ENCODE measurements at places on chromosomes 11 and 22.

DNA sequence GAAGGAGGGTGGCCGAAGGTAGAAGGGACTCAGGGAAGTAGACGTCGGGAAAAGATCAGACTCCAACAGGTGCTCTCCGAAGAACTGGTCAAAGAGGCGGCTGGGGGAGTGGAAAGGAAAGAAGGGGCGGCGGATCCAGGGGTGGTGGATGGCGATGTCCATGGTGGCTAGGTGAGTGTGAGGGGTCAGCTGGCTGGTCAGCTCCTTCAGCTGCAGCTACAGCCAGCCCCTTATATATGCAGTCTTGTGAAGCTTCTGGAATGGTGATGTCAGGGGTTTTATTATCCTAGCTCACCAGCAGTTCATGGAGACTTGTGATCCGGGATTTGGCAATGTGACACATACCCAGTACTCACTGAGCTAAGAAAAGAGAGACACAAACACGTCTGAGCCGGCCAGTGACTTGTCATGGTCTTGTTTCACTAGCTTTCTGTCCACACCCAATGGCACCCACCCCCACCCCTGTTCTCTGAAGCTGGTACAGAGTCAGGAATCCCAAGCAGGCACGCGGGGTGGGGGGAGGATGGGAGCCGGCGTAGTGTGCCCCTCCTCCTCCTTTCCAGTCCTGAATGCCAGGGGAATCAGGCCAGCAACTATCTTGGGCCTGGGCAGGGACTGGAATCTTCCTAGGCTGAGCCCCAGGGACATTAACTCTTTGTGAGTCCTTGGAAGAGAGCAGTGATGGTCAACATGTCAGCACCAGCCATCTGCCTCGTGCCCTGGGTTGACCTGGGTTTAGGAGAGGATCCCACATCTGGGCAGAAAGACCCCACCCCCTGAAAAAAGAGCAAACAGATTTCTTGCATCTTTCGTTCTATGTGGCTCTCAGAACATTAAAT, at the start of gene CRYAB:
Gene CRYAB, minus strand, starts transcription at position 208 of the 839 bp plus-strand sequence. Its CDS starts 46 bp downstream, at position 162.
- DNase-seq = no peak

GRCh38 chr11:126734752-126735151, 265.8 kb downstream of the KIRREL3 start:
- DNase-seq = no peak

- DNase-seq = no peak
Measured at GRCh38 chr22:20111689-20112622, 3.9 kb upstream of the RANBP1 start.

DNA sequence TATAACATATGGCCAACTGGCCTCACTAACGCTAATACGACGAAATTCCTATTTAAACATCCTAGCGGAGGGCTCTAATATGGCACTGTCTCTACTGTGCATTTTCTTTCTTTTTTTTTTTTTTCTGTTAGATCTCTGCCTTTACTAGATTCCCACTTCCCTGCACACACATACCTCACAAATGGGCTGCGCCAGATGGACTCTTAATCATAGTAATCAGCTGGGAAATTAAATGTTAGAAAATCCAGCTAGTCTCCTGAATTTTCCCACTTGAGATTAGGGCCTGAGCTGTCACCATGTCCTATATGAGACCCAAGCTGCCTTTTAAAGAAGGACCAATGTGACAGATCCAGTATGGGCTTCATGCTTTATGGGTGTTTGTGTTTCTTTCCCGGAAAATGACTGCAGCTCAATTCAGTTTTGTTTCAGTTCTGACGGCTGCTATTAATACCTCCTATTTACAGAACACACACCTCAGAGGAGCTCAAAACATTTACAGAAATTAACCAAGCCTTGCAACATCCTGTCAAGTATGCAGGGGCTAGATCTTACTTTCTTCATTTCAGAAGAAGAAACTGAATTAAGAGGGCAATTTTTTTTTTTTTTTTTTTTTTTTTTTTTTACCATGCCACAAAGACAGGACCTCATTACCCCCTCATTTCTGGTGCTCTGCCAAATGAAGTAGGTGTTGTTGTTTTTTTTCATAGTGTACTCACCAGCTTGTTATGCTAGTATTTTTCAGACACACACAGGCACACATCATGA, 49.8 kb upstream of the BLID start:
- DNase-seq = no peak

DNA sequence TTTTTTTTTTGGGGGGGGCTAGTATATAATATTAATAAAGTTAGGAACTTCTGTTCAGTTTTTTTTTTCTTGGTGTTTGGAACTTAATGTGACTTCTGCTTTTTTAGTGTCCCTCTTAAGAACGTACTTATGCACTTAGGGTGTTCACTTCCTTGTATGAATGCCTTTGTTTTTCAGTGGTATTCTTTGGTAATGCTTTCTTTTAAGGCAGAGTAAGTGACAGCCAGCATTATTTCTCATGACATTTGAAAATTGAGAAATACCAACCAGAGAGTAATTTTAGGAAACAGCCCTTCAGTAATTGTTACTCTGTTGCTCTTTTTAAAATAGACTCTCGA, 2.4 kb downstream of the GRK3 start:
- no peak for DNase-seq

DNA sequence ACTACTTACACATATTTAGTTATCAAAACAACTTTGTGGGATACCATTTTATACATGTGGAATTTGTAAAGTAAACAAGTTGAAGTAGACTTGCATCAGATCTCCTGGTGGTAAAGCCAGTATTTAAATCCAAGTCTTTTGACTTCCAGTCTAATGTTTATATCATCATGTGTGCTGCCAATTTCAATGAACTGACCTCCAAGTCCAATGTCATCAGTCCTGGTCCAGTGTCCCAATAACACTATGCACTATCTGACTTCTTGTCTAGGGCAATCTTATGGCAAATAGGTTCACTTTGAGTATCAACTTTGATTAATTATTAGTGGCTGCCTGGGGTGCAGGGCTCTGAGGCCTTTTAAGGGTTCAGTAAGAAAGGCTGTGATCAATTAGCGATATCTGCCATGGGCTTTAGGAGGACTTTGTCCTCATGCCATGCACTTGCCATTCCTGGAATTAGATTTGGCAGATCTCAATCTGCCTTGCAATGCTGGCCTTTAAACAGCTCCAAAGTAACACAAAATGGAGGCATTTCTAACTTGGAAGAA, 9.6 kb upstream of the PTS start:
- DNase-seq = no peak

DNA sequence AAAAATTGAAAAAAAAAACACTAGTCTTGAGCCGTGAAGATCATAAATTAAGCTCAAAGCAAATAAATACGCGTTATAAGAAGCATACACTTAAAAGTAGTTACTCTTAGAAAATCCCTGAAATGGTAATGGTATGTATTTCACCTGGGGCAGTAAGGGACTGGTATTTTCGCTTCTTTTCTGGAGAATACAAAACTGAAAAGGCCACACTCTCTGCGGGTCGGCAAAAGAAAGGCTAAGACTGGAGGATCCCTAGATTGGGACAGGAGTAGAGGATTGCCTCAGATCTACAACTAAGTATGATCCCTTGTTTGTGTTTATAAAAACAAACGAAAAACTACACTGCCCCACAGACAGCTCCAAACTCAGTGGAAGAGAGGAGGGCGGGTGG, 617 bp downstream of the TSG101 start:
- no peak for DNase-seq

GRCh38 chr11:73463359-73463758, 87.2 kb downstream of the RELT start:
- DNase-seq = no peak

DNA sequence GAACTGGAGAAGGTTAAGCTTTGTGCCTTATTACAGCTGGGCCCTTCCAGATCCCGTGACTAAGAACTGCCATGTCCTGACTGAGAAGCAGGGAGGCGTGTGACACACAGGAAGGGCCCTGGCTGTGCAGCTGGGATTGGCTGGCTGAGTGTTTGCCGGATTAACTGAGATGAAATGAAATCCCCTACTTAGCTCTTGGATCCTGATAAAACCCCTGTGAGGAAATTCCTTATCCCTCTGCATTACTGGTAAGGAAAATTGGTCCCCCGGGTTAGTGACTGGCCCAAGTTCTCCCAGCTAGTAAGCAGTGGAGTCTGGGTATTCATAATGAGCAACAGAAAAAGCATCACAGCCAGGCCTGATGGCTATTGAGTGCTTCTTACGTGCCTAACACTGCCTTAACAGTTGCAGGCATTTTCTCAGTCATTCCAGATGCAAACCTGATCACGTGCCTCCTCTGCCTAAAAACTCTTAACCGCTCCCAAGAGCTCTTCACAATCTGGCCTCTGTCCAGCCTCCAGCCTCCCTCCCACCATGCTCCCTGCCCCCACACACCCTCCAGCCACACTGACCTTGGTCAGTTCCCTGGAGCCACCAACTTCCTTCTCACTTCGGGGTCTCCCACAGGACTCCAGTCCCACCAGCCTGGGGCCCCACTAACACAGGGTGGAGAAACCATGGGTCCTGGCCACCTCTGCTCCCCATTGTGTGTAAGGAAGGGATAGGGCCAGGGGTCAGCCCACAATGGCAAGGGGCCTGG, 37.8 kb downstream of the ARRB1 start:
- no peak for DNase-seq

DNA sequence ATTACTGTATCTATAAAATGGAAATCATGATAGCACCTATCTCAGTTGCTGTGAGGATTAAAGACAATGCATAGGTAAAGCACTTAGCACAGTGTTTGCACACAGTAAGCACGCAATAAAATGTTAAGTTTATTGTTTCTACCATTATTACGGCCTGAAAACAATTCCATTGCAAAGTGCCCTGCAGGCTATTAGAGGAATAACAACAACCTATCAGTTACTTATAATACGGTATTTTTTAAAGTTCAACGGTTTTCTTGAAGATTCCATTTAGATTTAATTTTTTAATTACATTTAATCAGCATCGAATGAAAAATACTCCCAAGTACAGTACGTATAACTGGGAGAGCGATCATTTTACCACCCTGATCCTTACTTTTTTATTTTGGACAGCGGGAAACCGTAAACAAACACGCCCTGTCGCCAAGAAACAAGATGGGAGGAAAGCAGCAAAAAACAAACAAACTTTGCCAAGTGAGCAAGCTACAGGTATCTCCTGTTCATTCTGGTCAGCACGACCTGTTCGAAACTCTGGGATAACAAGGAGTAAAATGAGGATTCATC, 893 bp downstream of the SLC36A4 start:
- no peak for DNase-seq

DNA sequence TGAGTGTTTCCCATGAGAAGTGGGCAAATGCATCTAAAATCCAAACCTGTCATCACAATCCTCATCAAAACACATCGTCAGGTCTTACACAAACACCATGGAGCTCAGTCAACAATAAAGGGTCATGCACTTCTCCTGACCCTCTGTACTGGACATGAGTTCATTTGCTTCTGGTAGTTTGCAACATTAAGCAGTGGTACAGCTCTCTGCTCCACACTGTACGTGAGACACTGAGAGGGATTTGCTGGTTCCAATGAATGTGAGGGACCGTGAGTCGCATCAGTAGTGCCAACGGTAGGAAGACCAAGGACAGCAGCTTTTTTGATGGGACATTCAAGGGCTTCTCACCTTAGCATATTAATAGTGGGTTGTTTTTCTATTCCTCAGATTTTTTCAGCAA, 752.3 kb downstream of the OPCML start:
- DNase-seq = no peak

GRCh38 chr11:106379265-106379664, 301.8 kb downstream of the AASDHPPT start:
- DNase-seq = no peak

DNA sequence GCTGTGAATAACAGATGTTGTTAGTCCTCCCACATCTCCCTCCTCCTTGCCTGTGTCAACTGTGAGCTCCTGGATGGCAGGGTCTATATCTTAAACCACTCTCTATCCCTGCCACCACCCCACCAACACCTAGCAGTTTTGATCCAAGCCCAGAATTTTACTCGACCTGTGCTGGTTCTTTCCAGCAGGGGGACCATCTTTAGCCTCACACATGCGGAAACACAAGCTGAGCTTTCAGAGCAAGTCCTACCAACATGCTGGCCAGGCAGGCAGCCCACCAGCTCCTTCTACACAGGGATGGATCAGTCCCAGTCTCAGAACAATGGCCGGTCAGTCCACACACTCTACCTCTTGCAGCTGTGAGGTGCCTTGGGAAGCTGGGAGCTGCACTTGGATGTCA, 231.5 kb downstream of the NXPE2 start:
- no peak for DNase-seq

GRCh38 chr11:119320776-119321524, 4.0 kb upstream of the MCAM start:
- DNase-seq = peak; percentile 67

GRCh38 chr11:41947392-41947791, 487.9 kb upstream of the LRRC4C start:
- DNase-seq = no peak

GRCh38 chr11:44532809-44533208, 32.7 kb upstream of the CD82 start:
- no peak for DNase-seq

DNA sequence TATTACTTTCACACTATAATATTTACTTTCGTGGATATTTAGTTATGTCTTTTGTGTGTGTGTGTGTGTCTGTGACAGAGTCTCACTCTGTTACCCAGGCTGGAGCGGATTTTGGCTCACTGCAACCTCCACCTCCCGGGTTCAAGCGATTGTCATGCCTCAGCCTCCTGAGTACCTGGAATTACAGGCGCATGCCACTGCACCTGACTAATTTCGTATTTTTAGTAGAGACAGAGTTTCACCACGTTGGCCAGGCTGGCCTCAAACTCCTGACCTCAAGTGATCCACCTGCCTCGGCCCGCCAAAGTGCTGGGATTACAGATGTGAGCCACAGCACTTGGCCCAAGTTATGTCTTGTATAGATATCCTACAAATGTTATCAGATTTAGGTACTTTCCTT, 9.9 kb downstream of the PISD start:
- no peak for DNase-seq

DNA sequence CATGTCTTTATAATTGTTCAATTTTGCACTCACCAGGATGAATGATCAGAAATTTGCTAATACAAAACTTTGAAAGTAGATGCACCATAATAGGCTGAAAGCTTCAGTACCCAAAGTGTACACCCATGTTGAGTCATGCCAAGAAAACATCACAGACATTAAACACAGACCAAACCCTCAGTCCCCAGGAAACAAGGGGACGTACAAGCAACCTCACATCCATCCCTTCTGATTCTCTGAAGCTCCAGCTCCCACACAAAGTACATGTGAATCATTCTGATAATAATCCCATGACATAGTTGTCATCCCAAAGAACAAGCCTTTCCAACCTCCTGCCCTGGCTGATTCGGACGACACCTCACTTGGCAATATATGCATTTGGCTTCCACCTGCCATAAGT, 183.8 kb downstream of the SNX19 start:
- no peak for DNase-seq

DNA sequence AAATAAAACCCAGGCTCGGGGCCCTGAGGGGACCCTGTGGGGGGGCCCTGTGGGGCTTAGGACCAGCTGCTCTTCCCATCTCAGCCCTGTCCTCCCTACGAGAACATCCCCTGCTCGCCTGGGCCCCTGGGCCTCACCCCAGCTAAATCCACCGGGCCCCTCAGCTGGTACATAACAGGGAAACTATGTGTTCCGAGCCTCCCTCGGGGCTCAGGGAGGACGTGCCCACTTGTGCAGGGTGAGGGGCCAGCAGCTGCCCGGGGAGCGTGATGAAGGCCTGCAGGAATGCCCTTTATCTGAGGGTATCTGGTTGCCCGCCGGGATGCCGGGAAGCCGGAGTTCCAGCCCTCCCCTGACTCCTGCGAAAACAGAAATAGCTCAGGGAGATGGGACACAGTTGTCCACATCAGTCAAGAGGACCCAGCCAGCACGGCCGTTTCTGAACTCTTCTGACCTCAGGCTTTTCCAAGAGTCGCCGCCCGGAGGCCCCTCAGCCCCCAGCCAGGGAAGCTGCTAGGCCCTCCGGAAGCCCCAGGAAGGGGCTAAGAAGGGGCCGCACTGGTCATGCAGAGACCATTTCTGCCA, 20.6 kb downstream of the MRPL23 start:
- DNase-seq = no peak
